ENCODE measurements at places on chromosomes 1 and 21. TPM values are rescaled to one million over a fixed set of nuclear protein-coding genes. Genes with fewer than 3 reads are reported as not detected.

DNA sequence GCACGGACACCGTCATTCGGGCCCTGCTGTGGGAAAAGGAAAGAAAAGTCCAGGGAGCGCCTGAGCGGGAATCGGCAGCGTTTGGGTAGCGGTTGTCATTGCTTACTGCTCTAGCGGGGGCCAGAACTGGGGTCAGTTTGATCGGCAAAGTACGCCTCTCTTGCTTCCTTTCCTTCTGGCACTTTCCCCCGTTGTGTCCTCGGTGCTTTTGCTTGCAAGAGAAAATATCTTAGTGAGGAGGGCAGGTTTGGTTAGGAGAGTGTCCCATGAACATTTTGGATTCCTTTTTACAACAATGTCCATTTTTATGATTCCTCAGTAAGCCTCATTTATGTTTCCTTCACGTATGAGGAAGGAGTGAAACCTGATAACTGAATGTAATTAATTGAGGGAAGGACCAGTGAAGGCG is 670 bp downstream of the ST3GAL3 start:
- DNase-seq = no peak

DNA sequence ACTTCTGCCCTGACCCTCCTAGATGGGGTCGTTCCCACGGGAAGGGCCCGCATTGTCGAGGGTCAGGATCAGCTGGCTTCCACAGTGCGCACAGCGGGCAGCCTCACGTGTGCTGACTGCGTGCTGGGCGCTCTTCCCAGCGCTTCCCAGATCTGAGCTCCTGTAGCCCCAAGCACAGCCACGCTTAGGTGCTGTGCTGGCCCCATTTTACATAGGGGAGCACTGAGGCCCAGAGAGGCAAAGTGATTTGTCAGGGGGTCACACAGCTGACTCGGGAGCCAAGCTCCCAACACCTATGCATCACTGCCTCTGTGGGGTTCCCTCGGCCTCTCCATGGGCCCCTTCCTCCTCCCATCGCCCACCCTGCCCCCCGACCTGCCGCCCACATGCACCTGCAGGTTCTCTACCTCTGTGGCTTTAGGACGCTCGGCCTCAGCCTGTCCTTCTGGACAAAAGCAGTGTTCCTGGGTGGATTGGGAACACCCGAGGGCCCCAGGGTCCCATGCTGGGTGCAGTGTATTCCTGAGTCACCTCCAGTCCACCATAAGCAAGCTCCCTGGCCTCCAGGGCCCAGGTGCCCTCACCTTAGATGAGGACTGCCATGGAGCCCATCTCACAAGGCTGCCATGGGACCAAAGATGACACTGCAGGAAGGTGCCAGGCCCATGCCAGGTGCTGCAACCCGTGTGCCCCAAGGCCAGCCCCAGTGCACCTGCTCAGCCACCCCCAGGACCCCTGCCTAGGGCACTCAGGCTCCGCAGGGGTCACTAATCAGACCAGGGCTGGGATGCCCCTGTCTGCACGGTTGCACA is 23.3 kb downstream of the TFF3 start:
- DNase-seq = no peak

DNA sequence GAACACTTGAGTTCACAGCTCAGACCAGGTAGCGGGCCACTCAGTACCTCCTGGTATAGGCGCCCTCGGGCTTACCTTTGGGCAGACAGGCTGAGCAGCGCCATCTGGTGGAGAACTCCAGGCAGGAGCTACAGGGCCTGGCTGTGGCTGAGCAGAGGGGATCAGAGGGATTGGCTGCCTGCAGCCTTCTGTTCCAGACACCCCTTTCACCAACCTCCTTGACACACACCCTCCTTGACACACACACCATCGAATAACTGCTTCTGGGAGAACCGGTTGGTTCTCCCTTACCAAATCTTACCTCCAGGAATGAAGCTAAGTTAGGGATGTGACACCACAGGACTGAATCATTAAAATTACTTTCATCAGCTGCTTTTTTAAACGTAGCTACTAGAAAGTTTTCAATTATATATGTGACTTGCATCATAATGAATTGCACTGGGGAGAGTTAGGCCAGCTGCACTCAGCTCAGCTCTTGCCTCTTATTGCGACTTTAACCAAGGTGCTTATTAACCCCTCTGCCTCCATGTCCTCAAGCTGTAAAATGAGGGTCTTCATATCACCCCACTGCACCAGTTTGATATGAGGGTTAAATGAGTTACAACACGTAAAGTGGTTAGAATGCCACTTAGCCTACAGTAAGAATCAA is 6.6 kb downstream of the LIN28A start:
- DNase-seq = no peak

DNA sequence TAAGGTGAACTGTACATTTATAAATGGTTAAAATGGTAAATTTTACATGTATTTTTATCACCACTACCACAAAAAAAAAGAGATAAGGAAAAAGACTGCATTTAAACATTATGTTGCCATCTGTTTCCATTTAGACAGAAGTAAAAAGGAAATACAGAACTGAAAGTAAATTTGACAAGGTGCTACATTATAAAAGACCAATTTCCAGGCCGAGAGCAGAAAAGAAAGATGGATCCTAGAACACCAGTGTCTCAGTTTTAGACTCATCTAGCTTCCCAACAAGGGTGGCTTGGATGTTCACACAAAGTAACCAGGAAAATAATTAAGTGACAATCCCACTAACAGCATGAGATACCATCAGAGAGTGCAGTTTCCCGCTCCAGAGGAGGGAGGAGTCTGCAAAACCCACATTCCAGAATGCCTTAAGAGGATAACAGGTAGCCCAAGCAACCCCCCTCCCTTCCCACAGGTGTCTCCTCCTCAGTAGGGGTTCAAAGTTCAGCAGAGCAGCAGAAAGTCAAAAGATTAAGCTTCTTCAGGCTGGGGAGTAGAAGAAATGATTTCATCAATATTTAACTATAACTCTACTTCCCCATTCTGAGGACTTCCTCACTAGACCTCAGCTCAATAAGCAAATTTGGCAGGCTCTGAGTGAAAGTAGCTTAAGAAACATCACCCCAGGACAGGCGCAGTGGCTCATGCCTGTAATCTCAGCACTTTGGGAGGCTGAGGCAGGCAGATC is 11.8 kb downstream of the TPM3 start:
- no peak for DNase-seq

DNA sequence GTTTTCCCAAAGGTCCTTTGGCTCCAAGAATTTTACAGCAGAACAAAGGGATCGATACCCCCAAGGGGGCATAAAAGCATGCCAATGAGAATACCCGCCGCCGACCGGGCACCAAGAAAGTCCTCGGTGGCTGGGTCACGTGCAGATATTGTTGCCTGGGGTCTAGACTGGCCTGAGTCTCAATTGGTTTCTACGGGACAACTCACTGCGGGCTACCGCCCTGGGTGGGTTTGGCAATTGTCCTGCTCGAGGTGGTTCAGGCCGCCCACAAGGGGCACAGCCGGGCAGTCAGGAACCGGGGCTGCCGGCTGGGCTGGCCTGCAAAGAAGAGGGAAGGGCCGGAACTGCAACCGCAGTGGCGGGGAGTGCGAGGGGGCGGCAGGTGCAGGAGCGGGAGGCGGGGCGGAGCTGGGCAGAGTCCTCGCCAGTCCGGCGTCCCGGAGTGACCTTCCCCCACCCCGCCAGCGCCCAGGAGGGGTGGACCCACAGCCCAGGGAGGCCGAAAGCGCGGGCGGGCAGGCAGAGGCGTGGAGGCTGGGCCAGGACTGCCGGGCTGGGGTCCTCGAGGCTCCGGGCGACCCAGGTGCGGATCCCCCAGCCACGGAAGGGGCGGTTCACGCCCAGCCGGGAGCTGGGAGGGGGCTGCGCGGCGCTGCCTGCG is 926 bp upstream of the ATP1B1 start:
- DNase-seq = no peak

DNA sequence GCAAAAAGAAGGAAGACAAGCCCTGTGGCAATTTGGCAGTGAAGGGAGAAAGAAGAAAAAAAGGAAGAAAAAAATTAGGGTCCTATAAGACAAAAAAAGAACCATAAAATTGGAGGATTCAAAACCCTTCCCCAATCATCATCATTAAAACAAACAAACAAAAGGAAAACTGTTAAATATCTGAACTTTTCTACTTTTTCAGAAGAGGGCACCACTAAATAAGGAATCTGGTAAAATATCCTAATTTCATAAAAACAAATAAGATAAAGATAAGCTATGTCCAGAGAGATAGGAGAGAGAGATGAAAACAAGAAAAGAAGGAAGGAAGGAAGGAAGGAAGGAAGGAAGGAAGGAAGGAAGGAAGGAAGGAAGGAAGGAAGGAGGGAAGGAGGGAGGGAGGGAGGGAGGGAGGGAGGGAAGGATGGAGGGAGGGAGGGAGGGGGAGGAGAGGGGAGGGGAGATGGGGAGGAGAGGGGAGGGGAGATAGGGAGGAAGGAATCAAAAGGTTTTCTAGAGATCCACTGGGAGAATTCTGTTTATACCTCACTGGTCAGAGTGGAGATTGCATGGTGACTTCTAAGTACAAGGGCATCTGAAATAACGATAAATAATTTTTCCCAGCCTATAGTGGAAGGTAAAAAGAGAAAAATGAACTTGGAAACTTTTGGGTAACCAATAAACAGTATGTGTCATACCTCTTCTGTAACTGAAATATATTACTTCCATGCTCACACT is 10.4 kb upstream of the FMO2 start:
- no peak for DNase-seq

DNA sequence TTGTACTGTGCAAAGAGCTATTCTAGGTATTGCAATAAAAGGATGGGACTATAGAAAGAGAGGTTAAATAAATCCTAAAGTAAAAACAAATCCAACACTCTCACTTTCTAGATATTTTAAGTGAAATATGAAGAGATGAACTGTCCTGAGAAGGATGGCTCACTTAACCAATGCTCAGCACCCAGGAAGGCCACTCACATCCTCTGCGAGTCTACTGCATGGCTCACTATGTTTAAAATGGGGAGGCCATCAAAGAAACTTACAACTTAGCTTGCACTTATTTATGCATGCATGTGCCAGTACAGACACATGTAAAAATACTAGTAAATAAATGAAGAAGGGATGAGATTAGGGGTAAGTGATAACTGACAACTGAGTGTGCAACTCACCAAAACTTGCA is 37.5 kb downstream of the PLPPR5 start:
- DNase-seq = no peak

GRCh38 chr21:25688275-25689155 is 46.2 kb downstream of the ATP5PF start:
- DNase-seq = no peak

DNA sequence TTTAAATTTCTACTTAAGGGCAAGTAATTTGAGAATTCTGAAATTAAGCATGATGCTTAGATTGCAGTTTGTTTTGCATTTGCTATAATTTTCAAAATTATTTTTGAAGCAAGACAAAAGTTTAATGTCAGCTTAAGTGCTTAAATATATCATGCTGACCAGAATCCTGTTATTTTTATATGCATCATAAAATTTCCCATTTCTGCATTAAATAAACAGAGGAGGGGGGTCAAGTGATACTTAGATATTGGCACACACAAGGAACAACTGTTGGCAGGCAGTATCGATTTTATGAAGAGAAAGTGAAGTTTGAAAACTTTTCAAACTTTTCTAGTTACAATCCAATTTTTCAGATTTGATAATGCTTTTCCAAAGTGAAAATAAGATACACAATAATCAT is 61.0 kb downstream of the MIER1 start:
- DNase-seq = no peak

DNA sequence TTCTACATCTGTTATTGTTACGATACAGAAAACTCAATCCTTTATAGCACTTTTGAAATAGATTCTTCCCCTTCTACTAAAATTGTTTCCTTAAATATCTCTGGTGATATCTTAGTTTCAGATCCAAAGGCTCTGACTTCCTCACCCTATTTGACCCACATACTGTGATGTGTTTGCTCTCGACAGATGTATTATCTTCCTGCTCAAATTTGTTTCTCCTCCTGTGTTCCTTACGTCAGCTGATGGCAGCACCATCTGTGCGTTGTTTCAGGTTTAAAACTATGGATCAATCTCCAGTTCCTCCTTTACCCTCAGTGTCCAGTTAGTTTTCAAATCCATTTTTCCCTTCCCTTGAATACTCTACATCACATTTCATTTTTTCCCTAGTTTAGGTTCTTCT is 274.4 kb downstream of the RYR2 start:
- no peak for DNase-seq

GRCh38 chr1:44515416-44515815 is 110.4 kb downstream of the RNF220 start:
- DNase-seq = no peak

DNA sequence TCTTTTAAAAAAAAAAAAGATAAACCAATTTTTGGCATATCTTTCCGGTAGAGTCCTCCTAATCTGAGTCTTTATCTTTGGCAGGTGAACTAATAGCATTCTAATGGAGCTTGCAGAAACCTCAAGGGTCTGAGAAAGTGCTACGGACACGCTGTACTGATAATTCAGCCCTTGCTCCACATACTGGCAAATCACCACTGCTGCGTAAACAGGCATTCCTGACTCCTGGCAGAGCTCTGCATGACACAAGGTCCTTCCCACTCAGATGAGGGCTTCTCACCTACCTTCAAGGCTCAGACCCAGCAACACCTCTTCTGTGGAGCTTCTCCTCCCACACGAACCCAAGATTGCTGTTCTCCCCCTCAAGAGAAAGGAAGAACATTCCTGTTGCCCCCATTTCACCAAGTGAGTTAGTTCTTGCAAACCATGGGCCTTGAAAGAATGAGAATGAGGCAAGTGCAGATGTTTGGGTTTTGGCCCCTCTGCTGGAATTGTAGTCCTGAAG is 48.0 kb downstream of the LYST start:
- DNase-seq = no peak

The SHISAL2A gene
- total RNA-seq = 0.17 TPM

The KCNK2 gene
- not detected for total RNA-seq

The DENND2C gene
- 0.29 TPM for total RNA-seq

The INKA2 gene
- 0.58 TPM for total RNA-seq

Data from epithelial cell of proximal tubule (primary cell).